ENCODE measurements at places on chromosomes 13 and 19.

GRCh38 chr13:82878536-82878935, 1003.7 kb downstream of the SLITRK1 start:
- no peak for DNase-seq

GRCh38 chr19:30001791-30002190, 59.8 kb downstream of the URI1 start:
- DNase-seq = no peak

DNA sequence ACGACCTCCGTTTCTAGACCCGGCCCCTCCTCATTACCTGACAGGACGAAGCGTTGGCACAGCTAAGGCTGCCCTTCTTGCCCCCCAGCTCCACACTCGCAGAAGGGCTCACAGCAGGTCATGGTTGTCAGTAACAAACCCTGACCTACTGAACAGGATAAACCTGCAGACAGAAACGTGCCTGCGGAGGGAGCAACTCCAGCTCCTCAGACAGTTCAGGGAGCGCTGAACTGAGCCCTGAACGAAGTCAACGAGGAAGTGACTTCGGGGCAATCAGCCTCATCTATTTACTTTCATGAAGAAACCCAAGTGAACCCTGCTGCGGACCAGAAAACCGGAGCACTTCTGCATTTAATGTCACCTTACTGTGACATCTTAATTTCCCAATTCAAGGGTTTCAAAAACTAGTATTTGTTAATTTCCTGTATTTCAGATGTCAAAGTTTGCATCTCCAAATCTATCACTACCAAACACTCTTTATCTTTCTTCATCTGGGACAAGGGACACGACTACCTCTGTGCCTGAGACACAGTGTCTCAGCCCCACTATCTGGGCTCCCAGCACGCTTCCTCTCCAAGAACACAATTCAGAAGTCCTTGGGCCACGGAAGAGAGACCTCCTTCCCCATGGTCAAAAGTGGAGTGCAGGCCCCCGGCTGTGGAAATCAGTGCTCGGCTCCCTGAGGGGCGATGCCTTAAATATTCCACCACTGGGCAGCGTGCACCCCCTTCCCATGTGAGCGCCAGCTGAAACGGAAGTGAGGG, 40.2 kb downstream of the CARS2 start:
- DNase-seq = no peak

DNA sequence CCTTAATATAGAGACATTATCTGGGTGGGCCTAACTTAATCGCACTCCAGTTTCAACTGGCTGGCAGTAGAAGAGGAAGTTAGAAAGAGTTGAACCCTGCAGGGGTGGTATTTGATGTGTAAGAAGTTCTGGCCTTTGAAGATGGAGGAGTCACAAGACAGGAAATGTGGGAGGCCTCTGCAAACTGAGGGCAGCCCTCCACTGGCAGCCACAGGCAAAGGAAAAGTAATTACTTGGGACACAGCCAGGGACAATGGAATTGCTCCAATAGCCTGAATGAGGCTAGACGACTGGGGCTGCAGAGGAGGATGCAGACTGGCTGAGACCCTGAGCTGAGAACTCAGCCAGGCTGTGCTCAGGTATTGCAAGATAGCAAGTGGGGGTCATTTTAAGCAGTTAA, 703.3 kb upstream of the ARGLU1 start:
- no peak for DNase-seq

GRCh38 chr13:90055121-90055520, 1292.4 kb upstream of the MIR17HG start:
- DNase-seq = no peak

DNA sequence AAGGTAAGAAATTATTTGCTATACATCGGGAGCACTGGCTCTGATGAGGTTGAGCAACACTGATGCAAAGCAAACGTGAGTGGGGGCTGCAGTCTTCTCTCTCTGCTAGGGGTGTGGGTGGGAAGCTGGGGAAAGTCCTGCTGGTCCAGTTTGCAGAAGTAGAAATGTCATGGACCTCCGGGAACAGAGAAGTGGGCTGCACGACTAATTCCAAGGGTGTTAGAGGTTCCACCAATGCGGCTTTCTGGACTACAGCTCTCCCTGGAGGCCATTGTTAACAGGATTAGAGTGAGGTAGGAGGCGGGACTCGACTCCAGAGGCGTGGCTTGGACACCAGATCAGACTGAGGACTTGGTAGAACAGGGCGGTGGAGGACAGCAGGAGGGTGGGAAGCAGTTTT, 5.7 kb upstream of the FBXO27 start:
- no peak for DNase-seq

- no peak for DNase-seq
Observed at GRCh38 chr19:51296336-51297093, 14.9 kb upstream of the IGLON5 start.

DNA sequence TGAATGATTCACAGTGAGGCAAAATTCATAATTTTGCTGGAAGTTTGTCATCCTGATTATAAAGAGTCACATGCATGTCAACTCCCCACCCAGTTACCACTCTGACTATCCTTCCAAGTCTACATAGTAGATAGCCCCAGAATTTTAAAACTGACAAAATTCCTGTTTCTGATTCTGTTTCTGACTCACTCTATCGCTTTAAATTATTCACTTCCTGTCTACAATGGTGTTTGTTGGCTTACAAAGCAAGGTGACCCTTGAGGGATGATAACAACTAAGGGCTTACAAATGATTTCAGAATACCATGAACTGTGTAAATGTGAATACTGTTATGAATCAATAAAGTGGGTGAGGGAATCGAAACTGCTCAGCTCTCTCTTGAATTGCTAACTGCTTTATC, 98.7 kb upstream of the KL start:
- no peak for DNase-seq

DNA sequence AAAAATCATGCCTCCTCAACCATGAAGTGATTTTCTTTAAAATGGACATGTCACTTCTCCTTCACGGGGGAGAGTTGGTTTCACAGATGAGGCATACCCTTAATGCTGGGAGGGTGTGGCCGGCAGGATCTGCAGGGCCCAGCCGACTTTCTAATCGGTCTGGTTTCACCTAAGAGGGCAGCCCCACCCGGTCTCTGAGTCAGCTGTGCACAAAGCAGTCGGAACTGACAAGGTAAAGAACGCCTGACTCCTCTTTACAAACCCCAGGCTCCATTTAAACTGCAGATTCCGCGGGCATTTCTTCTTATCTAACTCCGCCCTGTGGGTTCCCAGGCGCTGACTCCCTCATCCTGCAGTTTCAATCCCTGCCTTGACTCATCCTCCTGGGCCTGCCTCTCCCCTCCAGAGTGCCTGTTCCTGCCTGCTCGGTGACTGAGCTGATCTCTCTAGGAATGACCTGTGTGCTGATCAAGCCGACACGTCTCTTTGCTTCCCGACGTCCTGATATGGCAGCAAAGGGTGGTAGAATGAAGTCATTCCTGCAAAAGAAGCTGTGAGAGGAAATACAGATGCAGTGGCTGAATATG, 63.4 kb downstream of the EFNB2 start:
- no peak for DNase-seq

GRCh38 chr13:101258071-101258470, 158.2 kb downstream of the NALCN start:
- peak; percentile 23 for DNase-seq

DNA sequence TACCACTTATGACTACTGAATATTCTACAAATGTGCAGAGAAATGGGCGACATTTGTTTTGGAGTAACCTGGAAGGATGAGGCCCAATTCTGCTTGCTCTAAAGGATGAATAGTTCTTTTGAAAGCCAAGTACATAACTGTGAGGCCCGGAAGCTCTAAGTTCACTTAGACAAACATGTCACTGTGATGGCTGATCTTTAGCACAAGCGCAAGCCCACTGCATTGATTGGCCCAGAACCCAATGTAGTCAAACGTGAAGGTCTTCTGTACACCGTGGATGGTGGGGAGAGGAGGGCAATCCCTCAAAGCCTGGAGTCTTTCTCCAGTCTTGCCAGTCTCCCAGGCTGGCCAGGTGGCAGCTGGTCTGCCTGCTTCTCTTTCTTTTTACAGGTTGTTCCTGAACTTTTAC, 139.6 kb downstream of the RFC3 start:
- no peak for DNase-seq

- DNase-seq = no peak
Observed at GRCh38 chr19:56147307-56147706, 6.2 kb downstream of the ZNF444 start.

GRCh38 chr19:43430142-43430710, 15.5 kb downstream of the TEX101 start:
- no peak for DNase-seq

DNA sequence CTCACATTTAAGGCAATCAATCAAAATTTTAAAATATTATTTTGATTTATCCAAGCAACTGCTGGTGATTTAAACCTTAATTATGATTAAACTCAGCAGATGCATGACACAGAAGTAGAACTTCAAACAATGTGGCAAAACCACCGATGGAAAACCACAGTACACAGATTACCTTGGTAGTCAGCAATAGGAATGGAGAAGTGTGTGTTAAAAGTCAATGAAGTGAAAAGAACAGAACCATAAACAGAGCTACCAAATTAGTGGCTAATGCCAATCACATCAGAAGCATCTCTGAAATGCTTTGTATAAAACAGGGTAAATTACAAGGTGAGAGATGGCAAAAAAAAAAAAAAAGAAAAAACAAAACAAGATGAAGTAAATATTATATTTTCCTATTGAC, 31.2 kb downstream of the KATNAL1 start:
- DNase-seq = no peak

GRCh38 chr19:1907563-1908363, 2.6 kb downstream of the ADAT3 start:
- no peak for DNase-seq

GRCh38 chr19:743168-743687, 7.7 kb upstream of the MISP start:
- no peak for DNase-seq

GRCh38 chr13:73702419-73703071, 431.7 kb downstream of the KLF12 start:
- DNase-seq = peak; percentile 15

- peak; percentile 41 for DNase-seq
Observed at GRCh38 chr19:55369653-55370304, 484 bp downstream of the IL11 start.

DNA sequence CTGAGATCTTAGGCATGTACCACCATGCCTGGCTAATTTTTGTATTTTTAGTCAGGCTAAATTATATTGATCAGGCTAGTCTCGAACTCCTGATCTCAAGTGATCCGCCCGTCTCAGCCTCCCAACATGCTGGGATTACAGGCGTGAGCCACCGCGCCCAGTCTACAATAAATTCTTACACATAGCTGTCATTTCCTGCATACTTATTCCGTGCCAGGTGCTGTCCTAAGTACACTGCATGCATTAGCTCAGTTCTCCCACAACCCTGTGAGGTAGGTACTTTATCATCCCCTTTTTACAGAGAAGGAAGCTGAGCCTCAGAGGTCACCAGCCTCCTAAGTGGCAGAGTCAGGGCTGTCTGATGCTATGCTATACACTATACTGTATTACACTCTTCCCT, 7.2 kb upstream of the RHPN2 start:
- DNase-seq = no peak
